Anterior cingulate cortex (tissue), 58 donors: ENCODE measurements at places on chromosomes 12 and 14.

- DNase-seq: no peak
These were observed 31.1 kb upstream of the POC1B start for GRCh38 chr12:89556976-89557375.

- DNase-seq: no peak
These were observed 196.9 kb upstream of the ALG10 start for GRCh38 chr12:33825442-33825841.

DNA sequence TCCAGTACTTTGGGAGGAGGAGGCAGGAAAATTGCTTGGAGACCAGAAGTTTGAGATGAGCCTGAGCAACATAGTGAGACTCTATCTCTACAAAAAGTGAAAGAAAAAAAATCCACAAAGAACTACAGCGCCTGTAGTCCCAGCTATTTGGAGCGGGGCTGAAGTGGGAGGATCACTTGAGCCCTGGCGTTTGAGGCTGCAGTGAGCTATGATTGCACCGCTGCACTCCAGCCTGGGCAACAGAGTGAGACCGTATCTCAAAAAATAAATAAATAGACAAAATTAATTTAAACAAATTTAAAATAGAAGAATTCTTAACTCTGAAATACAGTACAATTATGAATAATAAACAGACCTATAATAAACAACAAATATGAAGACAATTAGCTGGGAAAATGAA is 40.9 kb downstream of the ATL1 start:
- no peak for DNase-seq

- DNase-seq: no peak
These were observed 377.1 kb upstream of the RGS6 start for GRCh38 chr14:71554959-71555612.

DNA sequence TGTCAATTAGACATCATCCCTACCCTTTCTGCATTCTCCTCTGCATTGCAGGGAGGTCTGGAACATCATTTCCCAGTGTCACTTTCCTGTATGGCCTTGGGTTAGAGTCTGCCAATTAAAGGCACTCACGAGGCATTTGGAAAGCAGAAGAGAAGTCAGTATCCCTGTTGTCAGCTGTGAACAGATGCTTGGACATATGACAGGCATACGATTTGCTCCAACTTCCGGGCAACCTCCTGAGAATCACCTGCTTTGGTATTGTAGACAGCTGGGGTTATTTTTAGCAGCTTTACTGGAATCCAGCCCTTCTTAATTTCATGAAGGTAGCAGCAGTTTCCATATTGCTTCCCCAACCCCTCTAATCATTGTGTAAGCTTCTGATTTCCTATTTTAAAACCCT is 88.7 kb upstream of the DHRS4 start:
- no peak for DNase-seq
